AG04450 (cell line): ENCODE measurements at places on chromosomes 1 and 21.

DNA sequence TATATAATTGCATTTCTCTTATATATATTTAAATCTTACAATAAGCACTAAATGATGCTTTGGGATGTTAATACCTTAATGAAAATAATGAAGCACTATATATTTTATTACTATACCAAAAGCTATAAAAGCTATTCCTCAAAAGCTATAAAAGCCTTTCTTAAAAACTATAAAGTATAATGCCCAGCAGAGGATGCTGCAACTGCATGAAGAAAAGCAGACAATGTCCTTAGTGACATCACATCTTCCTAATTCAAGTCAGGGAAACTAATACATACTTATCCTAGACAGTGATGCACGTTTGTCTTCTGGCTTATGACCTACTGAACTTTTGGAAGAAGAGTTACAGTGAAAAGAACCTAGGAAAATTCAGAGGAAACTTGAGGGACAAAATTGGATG is 13.6 kb upstream of the C1orf185 start:
- no peak for DNase-seq

GRCh38 chr21:16863362-16863905 is 649.4 kb upstream of the CXADR start:
- no peak for DNase-seq

DNA sequence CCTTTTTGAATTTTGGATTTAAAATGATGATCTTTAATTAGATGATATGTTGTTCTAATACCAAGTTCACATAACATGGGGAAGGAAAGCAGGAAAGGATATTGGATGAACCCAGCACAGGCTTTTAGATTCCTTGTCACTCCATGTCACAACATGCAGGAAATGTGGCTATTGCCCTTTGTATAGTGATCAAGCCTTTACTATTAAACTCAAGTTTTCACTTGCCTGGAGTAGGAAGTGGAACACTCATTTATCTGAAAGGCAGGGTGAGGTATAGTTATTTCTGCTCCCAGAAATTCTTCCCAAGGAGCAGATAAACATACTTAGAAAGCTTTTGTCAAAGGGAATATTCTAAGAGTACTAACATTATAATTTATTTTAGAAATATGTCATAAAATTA is 37.2 kb upstream of the BCAS2 start:
- DNase-seq = no peak

DNA sequence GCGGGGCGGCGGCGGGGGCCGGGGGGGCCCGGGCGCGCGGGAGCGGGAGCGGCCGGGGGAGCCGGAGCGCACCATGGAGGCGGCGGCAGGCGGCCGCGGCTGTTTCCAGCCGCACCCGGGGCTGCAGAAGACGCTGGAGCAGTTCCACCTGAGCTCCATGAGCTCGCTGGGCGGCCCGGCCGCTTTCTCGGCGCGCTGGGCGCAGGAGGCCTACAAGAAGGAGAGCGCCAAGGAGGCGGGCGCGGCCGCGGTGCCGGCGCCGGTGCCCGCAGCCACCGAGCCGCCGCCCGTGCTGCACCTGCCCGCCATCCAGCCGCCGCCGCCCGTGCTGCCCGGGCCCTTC is 546 bp downstream of the SKI start:
- DNase-seq = no peak

GRCh38 chr1:200512191-200512590 is 102.4 kb upstream of the ZNF281 start:
- peak; percentile 42 for DNase-seq

DNA sequence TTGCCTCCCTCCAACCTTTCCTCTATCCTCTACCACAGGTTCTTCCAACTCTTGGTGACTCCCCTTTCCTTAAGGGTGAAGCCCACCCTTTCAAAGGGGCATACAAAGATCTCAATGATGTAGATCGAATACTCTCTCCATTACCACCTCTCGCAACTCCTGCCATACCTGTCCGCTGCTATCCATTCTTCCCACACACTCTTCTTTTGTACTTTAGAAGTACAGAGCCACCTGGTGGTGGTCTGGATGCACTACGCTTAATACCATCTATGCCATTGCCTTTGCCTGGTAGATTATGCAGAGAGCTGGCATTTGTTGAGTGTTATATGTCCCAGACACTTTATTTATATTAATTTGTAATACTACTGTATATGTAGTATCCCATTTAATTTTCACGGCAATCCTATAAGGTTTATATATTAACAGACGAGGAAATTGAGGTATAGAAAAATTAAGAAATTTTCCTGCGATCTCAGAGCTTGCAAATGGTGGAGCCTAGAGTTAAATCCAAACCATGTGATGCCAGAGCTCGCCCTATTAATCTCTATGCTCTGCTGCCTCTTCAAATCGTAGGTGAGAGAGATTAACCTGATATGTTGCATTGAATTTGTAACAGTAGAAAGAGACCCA is 22.9 kb downstream of the TSHB start:
- DNase-seq = no peak
